ENCODE measurements at places on chromosomes 11 and 22.

- no peak for DNase-seq
Measured at GRCh38 chr11:104003491-104003890, 32.9 kb upstream of the DDI1 start.

DNA sequence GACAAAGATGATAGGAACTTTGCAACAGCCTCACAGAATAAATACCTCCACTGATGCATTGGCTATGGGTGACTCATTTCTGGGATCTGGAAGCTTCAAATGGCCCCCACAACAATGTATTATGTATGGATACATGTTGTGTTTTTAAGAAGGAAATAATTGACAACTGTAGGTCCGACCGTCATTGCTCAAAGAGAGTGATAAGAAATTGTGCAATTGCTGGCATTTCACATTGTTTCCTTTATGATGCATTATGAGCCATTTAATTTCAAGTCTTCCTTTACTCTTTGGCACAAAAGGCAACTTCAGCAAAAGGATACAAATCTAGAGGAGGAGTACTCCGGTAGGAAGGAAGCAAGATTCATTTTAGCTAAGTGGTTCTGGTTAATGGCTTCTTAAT lies 2.0 kb downstream of the ANO3 start:
- DNase-seq: no peak

DNA sequence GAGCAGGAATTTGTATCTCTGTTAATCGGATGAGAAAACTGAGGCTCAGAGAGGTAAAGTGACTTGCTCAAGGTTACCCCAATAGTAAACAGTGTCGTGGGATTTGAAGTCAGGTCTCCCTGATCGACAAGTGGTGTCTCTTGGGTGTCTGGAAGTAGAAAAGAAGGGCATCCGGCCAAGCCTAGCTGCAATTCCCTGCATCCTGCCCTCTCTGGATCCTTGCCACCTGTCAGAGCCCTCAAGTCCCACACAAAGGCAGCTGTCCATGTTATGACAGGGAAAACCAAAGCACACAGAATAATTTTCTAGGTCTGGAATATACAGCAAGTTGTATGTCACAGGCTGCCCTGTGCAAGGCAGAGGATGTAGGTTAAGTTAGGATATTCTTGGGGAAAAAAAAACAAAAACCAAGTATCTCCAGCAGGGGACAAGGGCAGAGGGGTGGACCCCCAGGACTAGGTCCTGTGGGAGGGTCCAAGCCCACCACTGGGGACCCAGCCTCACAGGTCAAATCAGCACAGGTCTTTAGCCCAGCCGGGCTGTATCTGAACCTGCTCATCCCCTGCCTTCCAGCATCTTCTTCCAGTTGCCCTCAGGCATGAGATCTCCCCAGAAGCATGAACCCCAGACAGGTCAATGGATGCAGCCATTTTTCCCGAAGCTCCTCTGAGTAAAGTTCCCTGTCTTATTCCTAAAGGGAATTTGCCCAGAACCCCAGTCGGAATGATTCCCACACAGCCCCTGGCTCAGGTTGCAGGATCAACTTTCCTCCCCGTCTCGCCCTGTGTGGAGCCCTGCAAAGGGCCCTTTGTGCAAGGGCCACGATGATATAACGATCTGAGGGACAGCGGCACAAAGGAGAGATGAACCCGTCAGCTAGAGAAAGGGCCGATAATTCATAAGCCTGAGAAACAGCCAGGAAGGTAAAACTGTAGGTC lies 15.0 kb downstream of the USH1C start:
- no peak for DNase-seq

DNA sequence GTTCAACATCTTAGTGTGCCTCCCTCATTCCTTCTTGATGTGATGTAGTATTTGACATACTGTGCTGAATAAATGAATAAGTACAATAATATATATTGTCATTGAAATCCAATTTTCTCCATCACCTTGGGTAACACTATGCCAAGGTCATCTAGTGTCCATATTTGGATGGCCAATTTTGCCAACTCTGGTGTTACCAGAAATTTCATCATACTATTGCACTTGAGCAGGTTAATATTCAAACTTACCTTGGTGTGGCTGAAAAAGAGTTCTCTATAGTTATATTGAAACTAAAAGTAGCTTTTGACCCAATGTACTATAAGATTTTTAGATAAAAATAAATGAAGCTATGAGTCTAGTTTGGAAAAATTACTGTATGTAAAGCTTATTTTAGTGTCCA lies 98.2 kb upstream of the SLC6A5 start:
- DNase-seq: no peak

DNA sequence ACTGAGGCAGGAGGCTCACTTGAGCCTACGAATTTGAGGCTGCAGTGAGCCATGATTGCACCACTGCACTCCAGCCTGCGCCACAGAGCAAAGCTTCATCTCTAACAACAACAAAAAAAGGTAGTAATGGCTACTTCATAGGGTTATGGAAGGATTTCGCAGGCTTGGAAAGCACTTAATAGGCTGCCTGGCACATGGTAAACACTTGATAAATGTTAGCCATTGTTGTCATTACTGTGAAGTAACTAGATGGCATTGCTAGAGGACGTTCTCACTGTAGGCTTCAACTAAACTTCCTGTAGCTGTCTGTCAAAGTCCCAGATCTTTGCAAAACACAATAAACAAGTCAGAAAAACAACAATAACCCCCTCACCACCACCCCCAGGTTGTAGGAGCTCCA lies 357.2 kb upstream of the NARS2 start:
- no peak for DNase-seq

DNA sequence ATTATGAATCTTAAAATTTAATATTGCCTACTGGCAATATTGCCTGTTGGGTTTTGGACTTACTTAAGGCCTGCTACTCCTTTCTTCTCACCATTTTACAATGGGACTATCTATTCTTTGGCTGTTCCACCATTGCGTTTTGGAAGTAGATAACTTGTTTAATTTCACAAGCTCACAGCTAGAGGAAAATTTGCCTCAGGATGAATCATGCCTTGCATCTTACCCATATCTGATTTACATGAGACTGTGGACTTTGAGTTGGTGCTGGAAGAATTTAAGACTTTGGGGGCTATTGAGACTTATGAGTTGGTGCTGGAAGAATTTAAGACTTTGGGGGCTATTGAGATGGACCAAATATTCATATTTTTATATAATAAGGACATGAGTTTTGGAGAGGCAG lies 662.6 kb downstream of the METTL15 start:
- no peak for DNase-seq

GRCh38 chr11:61362542-61362875 lies 335 bp downstream of the TMEM138 start:
- peak; percentile 53 for DNase-seq

DNA sequence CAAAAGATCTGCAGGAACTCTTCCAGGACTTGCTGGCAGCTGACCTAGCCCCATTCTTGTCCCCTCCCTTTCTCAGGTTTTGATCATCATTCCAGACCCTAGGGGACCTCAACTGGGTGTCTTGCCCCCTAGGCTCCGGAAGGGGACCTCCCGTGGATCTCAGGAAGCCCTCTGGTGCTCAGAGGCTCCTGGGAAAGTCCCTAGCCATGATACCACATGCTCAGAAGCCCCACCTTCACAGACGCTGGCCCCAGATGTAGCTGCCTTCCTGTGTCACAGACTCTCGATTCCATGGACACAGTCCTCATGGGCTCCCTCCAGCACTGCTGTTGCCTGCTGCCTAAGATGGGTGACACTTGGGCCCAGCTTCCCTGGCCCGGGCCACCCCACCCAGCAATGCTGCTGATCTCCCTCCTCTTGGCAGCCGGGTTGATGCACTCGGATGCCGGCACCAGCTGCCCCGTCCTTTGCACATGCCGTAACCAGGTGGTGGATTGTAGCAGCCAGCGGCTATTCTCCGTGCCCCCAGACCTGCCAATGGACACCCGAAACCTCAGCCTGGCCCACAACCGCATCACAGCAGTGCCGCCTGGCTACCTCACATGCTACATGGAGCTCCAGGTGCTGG lies at the start of gene LRRC55:
TSS of gene LRRC55 (plus strand) at position 276 of the 628 bp plus-strand sequence. CDS start at position 346, 70 bp downstream.
- DNase-seq: no peak

- DNase-seq: no peak
Measured at GRCh38 chr11:13269775-13270174, 7.8 kb upstream of the BMAL1 start.

DNA sequence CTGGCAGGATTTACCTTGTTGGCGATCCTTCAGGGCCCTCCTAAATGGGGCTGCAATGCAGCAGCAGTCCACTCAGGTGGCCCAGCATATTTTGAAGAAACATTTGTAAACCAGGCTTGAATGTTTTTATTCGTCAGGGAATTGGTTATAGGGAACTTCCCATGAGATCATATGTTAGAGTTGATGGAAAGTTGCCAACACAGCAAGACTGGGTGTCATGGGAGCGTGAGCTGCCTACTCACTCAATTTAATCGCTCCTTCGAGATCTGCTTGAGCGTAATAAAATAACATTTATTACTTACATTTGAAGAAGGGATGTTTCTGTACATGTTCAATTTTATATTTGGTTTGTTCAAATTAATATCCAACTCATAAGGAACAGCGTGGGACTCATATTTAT lies 19.4 kb downstream of the OR2AT4 start:
- DNase-seq: no peak

DNA sequence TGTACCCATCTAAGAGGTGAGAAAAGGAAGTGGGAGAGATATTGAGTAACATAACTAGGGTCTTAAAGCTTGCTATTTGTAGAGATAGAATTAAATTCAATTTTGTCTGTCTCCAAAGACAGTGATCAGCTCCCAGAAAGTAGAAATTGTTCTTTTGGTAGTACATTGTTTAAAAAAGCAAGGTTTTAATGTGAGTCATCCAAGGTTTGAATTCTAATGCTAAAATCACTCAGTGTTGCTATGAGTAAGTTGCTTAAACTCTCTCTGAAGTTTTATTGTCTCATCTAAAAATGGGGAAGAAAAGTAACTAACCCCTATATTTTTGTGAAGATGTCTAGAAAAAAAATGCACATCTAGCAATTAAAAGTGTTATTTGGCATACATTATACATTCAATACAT lies 1004.5 kb upstream of the CCDC90B start:
- DNase-seq: no peak

DNA sequence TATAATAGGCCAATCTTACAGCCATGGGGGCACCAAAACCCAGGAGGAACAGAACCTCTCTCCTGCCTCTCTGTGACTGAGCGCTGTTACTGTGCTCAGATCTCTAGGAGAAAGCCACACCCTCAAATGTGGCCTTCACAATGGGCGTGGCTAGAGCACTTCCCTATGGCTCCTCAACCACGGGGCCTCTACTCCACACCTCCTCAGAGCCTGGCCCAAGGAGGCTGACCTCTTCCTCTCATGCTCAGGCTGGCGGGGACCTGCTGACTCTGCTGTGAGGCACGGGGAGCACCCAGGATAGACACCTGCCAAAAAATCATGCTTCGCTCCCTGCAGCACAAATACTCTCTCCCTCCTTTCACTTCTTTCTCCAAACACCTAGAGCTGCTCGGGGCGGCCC lies 41.0 kb downstream of the C11orf58 start:
- DNase-seq: no peak

- DNase-seq: no peak
Measured at GRCh38 chr22:32644252-32645100, 157.0 kb upstream of the TIMP3 start.

- DNase-seq: no peak
Measured at GRCh38 chr22:22507743-22508273, 734 bp downstream of the ZNF280B start.

DNA sequence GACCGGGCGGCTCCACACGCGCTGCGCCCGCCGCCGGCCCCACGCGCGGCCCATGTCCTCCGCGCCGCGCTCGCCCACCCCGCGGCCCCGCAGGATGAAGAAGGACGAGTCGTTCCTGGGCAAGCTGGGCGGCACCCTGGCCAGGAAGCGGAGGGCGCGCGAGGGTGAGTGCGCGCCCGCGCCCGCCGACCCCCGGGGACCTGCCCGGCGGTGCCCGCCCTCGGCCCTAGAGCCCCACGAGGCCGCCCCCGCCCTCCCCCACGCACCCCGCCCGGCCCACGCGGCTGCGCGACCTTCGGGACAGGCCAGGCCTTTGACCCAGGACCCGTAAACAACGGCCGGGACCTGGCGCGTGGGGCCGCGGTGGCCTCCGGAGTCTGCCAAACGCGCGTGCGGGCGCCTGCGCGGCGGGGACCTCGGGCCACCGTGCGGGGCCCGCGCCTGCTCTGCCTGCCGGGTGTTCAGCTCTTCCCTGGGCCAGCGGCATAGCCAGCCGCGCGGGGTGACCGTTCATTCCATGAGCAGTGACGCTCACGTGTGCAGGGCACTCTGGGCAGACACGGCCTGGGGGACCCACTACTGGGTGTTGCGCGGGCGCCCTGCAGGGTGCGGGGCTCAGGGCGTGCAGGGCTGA lies at the start of gene PARVB:
TSS of gene PARVB (plus strand) at position 15 of the 634 bp plus-strand sequence. CDS start at position 53, 38 bp downstream.
- DNase-seq: peak; percentile 84

- DNase-seq: no peak
Measured at GRCh38 chr11:34331329-34331728, 26.5 kb downstream of the ABTB2 start.
